ENCODE measurements at places on chromosomes 13 and 19.
A peak's percentile ranks its signal among the peaks of the same experiment; 100 is the strongest.

- DNase-seq: no peak
These were observed 65.2 kb downstream of the RFX2 start for GRCh38 chr19:6045108-6045507.

DNA sequence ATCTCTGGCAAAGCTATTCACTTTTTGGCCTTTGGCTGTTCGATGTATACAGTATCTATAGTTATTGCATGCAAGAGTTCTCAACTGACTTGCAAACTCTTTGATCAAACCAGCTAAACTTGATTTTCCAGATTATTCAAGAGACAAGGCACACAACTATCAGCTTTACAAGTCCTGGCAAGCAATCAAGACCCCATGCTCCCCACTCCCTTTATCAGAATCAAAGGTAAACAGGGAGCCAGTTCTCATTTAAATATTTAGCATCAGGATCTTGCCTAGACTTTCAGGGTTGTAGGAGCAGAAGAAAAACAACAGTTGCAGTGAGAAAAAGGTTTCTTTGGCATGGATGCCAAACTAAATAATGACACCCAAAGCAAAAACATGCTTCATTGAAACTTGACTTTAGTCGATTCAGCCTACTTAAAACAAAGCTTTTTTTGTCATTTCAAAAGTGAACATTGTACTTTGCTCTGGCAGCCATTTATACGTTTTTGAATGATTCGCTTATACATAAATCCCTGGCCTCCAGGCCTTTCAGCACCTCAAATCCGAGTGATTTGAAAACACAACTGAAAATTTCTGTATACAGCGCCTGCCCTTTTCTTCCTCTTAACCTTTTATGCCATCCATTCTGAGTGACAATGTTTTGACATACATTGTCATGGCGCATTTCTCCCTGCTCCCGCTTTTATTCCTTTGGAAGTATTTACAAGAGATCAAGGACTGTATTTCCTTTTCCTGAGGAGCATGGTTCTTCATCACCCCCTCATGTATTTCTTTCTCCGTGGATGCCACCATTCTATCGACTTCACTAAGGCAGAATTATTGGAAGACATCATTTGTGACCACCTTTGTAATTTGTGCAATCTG lies 340.8 kb downstream of the KLF5 start:
- no peak for DNase-seq

DNA sequence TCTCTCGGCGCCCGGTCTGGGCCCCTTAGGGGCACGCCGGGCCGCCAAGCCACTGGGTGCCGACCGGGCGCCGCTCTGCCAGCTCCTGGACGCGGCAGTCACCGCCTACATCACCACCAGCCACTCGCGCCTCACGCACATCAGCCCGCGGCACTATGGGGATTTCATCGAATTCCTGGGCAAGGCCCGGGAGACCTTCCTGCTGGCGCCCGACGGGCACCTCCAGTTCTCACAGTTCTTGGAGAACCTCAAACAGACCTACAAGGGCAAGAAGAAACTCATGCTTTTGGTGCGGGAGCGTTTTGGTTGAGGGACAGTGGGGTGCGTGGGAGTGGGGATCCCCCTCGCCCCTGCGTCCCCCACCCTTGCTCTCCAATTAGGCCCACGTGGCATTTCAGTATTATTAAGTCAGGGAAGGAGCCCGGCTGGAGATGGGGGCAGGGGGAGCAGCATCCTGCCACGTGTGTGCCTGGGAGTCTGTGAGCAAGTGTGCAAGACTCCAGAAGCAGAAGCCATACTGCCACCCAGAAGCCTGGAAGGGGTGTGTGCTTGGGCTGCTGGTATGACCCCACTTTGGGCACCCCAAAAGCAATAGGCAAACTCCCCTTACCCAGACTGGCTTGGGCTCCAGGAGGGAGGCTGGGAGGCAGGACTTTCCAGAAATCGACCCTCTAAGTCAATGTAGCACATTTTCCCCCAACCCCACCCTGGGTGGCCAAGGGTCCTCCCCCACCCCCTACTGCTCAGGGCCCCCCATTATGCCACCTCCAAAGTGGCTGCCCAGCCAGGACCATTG lies 35.7 kb downstream of the ZSWIM4 start:
- DNase-seq: no peak

DNA sequence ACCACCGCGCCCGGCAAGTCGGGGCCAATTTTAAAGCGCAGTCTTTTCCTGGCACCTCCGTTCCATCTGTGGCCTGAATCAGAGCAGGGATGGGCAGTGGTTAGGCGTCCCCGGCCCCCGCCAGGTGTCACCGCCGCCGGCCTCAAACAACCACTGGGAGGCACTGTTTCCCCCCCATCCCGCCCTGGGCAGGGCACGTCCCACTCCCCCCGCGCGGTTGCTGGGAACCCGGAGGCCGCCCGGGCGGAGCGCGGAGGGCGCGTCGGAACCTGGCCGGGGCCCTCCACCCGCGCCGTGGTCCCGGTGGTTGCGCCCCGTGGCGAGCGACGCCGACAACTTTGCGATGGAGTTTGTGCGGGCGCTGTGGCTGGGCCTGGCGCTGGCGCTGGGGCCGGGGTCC lies at the start of gene GRIN3B:
GRIN3B (plus strand) TSS at position 325 of the 400 bp plus-strand sequence; CDS start at position 344, 19 bp downstream.
- peak; percentile 77 for DNase-seq

GRCh38 chr19:42548552-42548951 lies 20.3 kb upstream of the CEACAM1 start:
- DNase-seq: no peak

GRCh38 chr19:33486936-33487811 lies 34.4 kb downstream of the PEPD start:
- no peak for DNase-seq

DNA sequence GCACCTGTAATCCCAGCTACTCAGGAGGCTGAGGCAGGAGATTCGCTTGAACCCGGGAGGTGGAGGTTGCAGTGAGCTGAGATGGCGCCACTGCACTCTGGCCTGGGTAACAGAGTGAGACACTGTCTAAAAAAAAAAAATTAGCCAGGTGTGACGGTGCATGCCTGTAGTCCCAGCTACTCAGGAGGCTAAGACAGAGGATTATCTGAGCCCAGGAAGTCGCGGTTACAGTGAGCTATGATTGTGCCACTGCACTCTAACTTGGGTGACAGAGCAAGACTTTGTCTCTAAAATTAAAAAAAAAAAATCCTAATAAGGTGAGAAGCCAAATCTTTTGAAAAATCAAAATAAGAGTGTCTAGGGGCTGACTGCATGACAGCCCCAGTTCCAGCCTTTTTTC lies 9.7 kb upstream of the CEBPA start:
- DNase-seq: no peak

DNA sequence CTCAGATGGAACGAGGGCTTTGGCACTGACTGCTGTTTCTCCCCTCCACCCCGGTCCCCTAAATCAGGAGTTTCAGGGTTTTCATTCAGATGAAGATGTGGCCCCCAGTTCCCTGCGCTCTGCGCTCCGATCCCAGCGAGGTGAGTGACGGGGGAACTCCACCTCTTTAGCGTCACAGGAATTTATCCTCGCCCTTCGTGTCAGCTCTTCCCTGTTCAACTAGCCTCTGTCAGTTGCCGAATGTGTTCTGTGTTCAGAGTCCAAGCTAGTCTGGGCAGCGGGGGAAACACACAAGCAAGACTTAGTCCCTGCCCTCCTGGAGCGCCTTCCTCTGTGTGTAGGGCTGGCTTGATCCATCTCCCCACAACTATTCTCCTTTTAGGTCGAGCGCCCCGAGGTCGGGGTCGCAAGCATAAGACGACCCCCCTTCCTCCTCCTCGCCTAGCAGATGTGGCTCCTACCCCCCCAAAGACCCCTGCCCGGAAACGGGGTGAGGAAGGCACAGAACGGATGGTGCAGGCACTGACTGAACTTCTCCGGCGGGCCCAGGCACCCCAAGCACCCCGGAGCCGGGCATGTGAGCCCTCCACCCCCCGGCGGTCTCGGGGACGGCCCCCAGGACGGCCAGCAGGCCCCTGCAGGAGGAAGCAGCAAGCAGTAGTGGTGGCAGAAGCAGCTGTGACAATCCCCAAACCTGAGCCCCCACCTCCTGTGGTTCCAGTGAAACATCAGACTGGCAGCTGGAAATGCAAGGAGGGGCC lies 1.8 kb downstream of the KMT2B start:
- DNase-seq: no peak

DNA sequence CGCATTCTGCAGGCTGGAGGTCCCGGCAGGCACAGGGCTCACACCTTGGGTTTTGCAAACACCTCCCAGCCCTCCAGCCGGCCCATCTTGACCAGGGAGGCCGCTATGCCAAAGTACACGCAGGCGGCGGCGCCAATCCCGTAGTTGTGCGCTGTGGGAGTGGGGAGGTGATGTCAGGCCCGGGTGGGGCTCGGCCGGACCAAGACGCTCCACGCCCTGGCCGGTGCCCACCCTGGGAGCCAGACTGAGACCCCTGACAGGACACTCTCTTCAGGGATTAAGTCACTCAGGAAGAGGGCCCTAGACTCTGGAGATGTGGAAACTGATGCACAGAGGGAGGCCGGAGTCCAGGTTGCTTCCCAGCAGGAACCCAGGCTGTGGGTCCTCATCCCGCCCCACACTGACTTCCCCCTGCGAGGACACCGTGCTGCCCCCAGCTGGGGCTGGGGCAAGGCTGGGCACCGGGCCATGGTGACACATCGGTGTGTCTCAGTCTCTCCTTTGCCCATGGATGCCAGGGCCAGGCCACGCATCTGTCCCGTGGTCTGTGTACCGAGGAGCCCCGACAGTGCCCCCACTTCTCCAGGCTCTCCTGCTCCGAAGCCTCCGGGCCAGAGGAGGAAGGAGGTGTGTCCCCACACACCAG lies 8.8 kb downstream of the NDUFA11 start:
- DNase-seq: no peak

Measured in NCI-H69 (cell line).